Occipital lobe (tissue), 3 donors: ENCODE measurements at places on chromosomes 11 and 22.

- no peak for DNase-seq
Measured at GRCh38 chr22:25360891-25361645, 141.6 kb downstream of the CRYBB2 start.

DNA sequence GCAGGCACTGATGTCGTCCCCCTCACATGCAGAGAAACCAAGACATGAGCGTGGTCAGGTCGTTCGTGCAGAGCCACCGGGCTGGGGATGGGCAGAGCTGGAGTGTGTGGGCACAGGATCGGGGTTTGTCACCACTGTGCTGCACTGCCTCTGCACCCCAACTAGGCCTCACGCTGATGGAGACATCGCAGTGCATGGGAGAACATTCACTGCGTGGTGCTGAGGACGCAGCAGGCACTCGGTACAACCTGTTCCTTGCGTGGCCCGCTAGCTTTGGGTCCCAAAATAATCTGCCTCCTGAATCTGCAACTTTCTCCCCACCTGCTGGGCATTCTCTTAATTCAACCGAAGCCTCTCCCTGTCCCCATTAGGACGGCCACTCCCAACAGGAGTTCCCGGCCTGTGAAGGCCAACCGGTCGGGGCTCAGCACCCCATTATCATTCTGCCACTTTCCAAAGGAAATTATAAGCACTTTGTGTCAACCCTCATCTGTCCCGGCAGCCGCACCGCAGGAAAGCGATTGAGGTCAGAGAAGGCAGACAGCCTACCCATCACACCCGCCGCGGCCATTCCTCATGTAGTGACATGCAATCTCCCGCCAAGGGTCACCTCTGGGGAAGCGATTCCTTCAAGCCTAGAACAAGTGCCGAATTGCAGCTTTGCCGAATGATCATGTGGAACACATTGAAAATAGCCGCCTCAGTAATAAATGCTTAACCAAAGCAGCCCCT is 490.4 kb downstream of the MN1 start:
- no peak for DNase-seq

- no peak for DNase-seq
Measured at GRCh38 chr11:71086687-71087258, 165.6 kb downstream of the SHANK2 start.

GRCh38 chr22:31929167-31929930 is 15.0 kb upstream of the YWHAH start:
- no peak for DNase-seq

- DNase-seq, result no peak
Measured at GRCh38 chr11:62671236-62671607, 251 bp upstream of the UQCC3 start.

GRCh38 chr11:63583357-63583677 is 20.1 kb upstream of the PLAAT2 start:
- no peak for DNase-seq
